ENCODE measurements at places on chromosomes 5 and 9.

GRCh38 chr5:131461742-131462141, 173.3 kb downstream of the RAPGEF6 start:
- DNase-seq: no peak

- no peak for DNase-seq
Measured at GRCh38 chr9:38043931-38044623, 24.9 kb downstream of the SHB start.

DNA sequence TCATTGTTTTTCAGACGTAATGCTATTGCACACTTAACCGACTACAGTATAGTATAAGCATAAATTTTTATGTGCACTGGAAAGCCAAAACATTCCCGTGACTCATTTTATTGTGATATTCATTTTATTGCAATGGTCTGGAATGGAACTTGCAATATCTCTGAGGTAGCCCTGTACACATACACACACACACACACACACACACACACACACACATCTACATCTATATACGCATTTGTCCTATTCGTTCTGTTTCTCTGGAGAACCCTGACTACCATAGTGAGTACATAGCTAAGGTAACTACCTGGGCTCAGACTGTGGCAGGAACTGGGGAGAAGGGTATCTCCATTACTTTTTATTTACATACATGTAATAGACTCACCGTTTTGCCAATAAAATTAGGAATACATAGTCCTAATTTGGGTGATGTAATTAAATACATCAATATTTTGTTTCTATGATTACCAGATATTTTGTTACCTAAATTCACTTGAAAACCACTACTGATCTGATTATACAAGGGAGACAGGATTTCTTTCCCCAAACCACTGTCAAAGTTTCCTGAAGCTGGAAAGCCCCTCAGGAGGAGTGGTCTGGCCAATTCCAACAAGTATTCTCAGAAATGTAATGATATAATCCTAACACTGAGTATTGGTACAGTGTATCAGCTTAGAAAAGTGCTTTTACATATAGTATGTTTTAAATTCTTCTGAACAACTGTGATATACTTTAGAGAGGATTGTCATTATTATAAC, 74.0 kb upstream of the PLPP1 start:
- DNase-seq: no peak

DNA sequence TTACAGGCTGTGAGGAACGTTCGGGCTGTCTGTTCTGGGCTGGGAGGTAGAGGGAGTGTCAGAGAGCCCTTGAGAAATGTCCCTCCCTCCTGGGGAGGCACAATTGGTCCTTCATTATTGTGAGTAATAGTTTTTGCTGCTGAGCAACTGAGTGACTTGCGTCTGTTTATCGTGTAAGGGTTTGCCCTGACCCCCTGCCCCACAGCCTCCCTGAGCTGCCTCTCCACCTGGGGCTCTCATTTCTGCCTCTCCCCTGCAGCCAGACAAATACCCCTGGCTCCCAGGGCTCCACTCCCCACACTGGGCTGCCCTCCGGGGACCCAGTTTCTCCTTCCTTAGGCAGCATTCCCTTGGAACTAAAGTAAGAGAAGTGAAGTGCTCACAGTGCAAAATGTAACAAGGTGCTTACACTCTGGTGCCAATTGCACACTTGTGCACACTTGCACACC, 174.9 kb upstream of the MVB12B start:
- DNase-seq: peak; percentile 42

GRCh38 chr5:179803651-179804554, 2.8 kb downstream of the MGAT4B start:
- no peak for DNase-seq

DNA sequence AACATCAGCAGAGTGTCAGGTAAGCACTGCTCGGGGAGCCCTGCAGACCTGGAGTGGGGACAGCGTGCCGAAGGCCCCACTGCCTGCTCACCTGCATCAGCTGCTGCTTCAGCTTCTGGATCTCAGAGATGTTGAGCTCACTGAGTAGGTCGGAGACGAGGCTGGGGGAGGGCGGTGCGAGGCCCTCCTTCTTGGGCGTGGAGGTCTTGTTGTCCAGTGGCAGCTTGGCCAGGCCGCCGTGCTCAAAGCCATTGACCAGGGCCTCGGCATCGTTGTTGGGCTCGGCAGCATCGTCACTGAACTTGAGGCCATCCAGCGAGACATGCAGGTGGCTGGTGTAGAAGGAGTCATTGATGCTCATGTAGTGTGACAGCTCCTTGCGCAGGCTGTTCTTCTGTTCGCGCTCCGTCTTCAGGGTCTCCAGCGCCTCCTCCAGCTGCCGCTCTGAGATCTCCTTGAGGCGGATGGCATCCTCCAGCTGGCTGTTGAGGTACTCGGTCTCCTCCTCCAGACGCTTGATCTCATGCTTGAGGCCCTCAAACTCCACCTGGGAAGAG, 44.3 kb downstream of the BICD2 start:
- no peak for DNase-seq

GRCh38 chr9:34994260-34994899, 4.8 kb downstream of the DNAJB5 start:
- peak; percentile 66 for DNase-seq

DNA sequence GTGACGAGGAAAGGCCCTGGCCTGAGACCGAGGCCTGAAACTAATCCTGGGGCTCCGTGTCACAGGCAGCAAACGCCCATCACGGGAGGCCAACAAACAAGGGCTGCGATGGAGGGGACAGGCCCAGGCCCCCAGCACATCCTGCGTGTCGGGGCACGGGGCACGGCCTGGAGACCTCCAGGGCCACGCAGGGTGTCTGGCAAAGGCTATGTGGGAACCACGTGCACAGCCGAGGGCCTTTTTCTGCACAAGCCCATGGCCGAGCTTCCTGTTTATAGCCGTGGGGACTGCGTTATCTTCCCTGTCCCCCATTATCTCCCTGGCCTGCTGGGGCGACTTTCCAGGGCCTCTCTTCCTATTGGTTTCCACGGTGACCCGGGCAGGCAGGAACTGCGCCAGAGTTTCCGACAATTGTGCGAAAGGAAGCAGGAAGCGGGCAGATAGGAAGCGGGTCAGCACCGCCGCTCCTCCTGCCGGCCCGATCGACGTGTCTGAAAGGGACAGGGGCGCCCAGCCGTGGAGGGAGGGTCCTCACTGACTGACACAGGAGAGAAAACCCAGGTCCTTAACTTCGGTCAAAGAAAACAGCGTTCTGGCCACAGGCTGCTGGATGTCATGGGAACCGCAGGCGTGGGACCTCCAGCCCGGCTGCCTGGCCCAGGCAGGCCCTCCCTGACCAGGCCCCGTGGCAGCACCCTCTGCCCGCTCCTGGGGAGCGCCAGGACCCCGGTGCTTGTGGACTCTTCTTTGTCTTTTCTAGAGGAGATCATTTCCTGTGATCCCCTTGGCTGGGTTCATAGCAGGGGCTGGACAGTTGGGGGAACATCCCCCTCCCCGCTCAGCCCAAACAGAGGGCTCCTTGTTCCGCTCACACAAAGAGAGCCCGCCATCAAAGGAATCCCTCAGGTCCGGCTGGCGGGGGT, 29.1 kb upstream of the SEC16A start:
- DNase-seq: no peak

GRCh38 chr9:4196376-4196775, 103.5 kb downstream of the GLIS3 start:
- no peak for DNase-seq

- DNase-seq: no peak
Measured at GRCh38 chr9:83401328-83401900, 136.8 kb downstream of the FRMD3 start.

- peak; percentile 3 for DNase-seq
Measured at GRCh38 chr9:79977510-79978197, 405.9 kb downstream of the TLE4 start.

DNA sequence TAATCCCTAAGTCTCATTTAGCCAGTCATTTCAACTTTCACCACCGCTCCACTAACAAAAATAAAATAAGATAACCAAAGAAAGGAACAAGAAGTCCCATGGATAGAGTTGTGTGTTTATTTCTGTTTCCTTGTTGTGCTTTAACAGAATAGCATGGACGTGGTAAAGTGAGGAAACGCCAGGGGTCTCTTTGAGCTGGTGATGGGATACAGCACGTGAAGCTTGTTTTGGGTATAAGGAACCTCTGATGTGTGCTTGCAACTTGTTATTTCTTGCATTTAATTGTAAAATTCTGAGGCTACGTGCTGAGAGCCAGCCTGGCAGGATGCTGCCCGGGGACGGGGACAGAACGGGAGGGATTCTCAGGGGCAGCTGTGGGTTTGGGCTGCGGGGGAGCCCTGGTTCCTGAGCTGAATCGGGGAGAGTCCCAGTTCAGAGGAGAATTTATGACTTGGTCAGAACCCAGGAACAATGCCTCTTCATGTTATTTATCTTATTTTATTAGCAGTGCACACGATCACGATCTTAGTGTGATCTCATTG, 63.4 kb downstream of the ANKRD33B start:
- no peak for DNase-seq

- DNase-seq: no peak
Measured at GRCh38 chr5:134136771-134137170, 22.3 kb downstream of the TCF7 start.

GRCh38 chr5:3121813-3122212, 370.3 kb upstream of the IRX2 start:
- no peak for DNase-seq

DNA sequence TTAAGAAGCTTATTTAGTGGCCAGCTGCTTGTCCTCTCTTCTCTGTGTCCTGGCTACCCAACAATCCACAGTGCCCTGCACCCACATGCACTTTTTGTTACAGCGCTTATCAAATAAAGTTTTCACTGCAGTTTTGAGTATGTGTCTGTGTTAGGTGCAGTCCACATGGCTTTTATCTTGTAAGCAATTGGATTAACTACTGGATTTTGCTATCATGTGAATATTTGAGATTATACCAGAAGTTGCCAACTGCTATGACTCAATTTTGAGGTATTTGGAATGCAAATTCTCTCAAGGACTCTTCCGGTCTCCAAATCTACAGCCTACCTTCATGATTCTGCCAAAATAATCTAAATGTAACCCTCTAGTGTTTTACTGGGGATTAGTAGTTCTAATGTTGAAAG, 690.2 kb downstream of the NR2F1-AS1 start:
- peak; percentile 13 for DNase-seq
